ENCODE measurements at places on chromosomes 12 and 14.

- H3K27ac ChIP-seq = peak overlapping the region; percentile 34
- H3K4me3 ChIP-seq = no peak overlapping the region
- peak; percentile 65 for DNase-seq
Observed at GRCh38 chr12:92927055-92927435, 2.0 kb downstream of the EEA1 start.

DNA sequence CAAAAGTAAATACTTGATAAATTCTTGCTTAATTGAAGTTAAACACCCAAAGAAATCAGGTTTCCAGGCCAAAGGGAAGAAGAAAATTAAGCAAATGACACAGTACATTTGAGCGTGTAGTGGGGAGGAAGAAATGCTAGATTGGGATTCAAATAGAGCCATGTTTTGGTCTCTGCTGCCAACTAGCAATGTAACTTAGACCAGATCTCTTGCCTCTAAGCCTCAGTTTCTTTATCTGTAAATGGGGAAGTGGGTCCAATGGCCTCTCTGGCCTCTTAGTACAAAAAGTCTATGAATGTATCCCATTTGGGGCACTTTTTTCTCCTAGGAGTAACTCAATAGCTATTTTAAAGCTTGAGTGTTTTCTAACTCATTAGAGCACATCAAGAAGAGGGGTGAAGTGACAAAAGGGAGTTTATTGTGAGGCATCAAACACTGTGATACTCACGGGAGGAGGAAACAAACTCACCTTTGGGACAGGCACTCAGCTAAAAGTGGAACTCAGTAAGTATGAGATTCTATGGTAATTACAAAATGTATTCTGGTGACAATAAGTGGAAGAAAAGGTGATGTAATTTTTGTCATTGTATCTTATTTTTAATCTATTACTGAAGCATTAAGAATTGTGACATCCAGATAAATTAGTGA lies 55.8 kb downstream of the DAD1 start:
- H3K4me3 ChIP-seq = no peak overlapping the region
- no peak for DNase-seq
- peaks cover 11% of the 10 kb centered on the region for H3K4me1 ChIP-seq
- no peak overlapping the region for H3K27ac ChIP-seq

DNA sequence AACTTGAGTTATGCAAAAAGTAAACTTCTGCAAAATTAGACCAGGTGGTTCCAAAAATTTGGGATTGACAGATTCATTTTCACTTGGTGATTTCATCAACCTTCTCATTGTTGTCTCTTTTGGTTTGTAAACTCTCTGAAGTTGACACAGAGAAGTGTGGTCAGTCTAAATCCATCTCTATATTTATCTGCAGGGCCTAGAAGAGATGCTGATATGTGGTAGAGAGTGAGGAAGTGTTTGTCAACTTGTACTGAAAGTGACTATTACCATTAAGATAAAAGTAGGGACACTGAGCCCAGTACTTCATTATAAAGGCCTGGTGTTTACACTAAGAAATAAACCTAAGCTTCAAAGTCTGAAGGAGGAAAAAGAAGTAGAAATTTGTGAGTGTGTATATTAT lies 73.7 kb downstream of the RMST start:
- no peak overlapping the region for H3K4me3 ChIP-seq
- no peak for DNase-seq
- no peaks in the 10 kb centered on the region for H3K4me1 ChIP-seq

- H3K27me3 ChIP-seq = no peaks in the 10 kb centered on the region
- H3K4me1 ChIP-seq = no peaks in the 10 kb centered on the region
- no peak for DNase-seq
Observed at GRCh38 chr12:84506282-84506681, 406.3 kb downstream of the SLC6A15 start.

- peaks cover 42% of the 10 kb centered on the region for H3K36me3 ChIP-seq
- no peak for DNase-seq
- no peak overlapping the region for H3K4me3 ChIP-seq
- H3K27ac ChIP-seq = no peak overlapping the region
- H3K4me1 ChIP-seq = peaks cover 16% of the 10 kb centered on the region
Observed at GRCh38 chr12:121930862-121931261, 12.5 kb downstream of the CFAP251 start.

GRCh38 chr14:83559721-83560120 lies 1970.2 kb upstream of the FLRT2 start:
- no peaks in the 10 kb centered on the region for H3K27me3 ChIP-seq
- DNase-seq = peak; percentile 64
- H3K36me3 ChIP-seq = no peaks in the 10 kb centered on the region

DNA sequence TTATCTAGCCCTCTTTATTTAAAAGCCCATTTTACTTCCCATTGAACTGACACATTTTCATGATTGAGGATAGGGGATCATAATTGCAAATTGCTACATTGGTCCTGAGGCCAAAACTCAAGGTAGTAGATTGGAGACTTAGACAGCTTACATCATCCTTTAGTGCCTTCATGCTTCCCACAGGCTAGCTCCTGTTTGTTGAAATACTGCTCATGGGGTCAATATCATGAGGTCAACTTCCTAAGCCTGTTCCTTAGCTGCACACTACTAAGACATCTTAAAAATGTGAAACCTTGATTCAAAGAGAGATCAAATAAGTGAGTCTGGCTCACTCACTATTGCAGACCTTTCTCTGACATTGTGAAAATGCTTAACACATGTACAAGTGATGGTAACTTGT lies 113.0 kb downstream of the TBC1D30 start:
- H3K36me3 ChIP-seq = no peaks in the 10 kb centered on the region
- H3K27me3 ChIP-seq = peaks cover 11% of the 10 kb centered on the region
- H3K4me3 ChIP-seq = no peak overlapping the region
- no peaks in the 10 kb centered on the region for H3K4me1 ChIP-seq

- no peaks in the 10 kb centered on the region for H3K36me3 ChIP-seq
- no peaks in the 10 kb centered on the region for H3K27me3 ChIP-seq
- H3K27ac ChIP-seq = no peak overlapping the region
- H3K4me3 ChIP-seq = peak overlapping the region; percentile 98
Observed at GRCh38 chr14:39430762-39431415, 1.3 kb downstream of the FBXO33 start.

GRCh38 chr12:106764220-106764619 lies 10.3 kb upstream of the RIC8B start:
- H3K27ac ChIP-seq = no peak overlapping the region
- no peaks in the 10 kb centered on the region for H3K36me3 ChIP-seq
- peaks cover 10% of the 10 kb centered on the region for H3K27me3 ChIP-seq

- H3K4me3 ChIP-seq = no peak overlapping the region
- no peaks in the 10 kb centered on the region for H3K27me3 ChIP-seq
- H3K27ac ChIP-seq = no peak overlapping the region
- no peak for DNase-seq
- H3K36me3 ChIP-seq = no peaks in the 10 kb centered on the region
- no peaks in the 10 kb centered on the region for H3K4me1 ChIP-seq
Observed at GRCh38 chr12:101567918-101568317, 26.9 kb upstream of the MYBPC1 start.

DNA sequence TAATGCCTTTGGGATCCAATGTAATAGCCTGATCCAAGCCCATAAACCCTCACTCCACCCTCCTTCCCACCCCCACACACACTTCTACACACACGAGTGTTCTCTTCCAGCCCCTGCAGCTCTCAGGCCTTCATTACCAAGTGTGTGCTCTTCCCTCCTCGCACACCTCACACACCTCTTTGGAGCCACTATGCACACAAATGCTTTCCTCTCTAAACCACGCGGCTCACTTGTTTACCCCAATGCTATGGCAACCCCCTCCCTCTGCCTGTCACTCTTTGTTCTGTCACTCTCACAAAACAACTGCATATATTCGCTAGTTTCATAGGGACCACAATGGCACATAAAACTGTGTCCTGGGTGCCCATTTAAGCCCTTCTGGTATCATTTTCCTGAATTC lies 35.1 kb downstream of the PPP2R5E start:
- no peak for DNase-seq
- H3K27me3 ChIP-seq = no peaks in the 10 kb centered on the region

DNA sequence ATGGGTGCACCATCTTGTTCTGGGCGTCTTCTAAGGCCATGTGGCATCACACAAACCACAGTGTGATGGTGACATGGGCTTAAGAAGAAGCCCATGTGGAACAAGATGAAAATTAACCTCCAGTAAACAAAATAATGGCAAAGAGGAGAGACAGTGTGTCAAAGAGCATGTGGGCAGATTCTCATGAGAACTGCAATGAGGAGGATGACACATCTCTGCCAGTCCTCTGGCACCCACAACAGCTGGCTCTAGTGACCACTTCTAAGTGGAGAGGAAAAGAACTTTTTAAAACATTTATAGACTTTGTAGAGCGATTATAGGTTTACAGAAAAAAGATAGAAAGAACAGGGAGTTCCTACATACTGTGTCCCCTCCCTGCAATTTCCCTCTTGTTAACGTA lies 401.4 kb downstream of the ATP23 start:
- no peak overlapping the region for H3K27ac ChIP-seq
- peaks cover 2% of the 10 kb centered on the region for H3K4me1 ChIP-seq
- H3K27me3 ChIP-seq = no peaks in the 10 kb centered on the region

DNA sequence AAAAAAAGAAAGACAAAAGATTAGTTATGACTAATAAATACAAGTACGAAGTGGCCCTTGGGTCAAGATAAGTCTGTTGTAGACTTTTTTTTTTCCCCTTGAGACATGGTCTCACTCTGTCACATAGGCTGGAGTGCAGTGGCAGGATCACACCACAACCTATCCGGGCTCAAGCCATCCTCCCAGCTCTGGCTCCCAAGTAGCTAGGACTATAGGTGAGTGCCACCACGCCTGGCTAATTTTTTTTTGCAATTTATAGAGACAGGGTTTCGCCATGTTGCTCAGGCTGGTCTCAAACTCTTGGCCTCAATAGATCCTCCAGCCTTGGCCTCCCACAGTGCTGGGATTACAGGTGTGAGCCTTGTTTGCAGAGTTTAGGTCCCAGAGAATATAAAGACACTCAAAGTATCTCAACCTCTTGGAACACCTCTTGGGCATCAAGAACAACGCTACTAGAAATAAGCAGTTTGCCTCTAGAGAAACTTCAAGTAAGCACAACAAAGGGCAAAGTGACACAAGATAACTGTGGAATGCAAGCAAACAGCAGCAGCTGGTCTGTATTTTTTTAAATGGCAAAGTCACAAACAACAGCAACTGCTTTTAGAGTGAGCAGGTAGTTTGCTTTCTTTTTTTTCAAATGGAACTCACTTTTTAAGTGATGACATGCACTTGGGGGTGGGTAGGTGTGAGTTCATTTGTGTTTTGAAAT lies 3.9 kb upstream of the MDM2 start:
- DNase-seq = no peak
- no peaks in the 10 kb centered on the region for H3K27me3 ChIP-seq
- peaks cover 2% of the 10 kb centered on the region for H3K36me3 ChIP-seq
- H3K27ac ChIP-seq = no peak overlapping the region
- H3K4me3 ChIP-seq = no peak overlapping the region

DNA sequence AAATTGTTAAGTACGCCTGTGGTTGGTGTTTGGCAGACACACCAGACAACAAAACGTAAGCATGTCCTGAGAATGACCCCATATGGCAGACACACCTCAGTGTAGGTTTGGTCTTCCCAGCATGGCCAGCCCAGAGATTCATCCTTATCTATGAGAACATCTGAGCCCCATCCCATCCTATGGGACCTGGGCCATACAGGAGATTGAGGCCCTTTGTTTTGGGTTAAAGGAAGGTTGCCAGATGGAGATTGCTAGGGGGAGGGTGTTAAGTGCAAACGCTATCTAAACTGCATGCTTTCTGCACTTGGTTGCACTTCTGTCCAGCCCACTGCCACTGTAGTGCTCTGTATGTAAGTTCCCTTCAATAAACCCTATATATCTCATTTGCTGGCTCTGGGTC lies 4.1 kb upstream of the PCNX4 start:
- no peaks in the 10 kb centered on the region for H3K4me1 ChIP-seq
- H3K36me3 ChIP-seq = no peaks in the 10 kb centered on the region
- DNase-seq = no peak
- H3K27ac ChIP-seq = no peak overlapping the region
- no peak overlapping the region for H3K4me3 ChIP-seq
- H3K27me3 ChIP-seq = no peaks in the 10 kb centered on the region

DNA sequence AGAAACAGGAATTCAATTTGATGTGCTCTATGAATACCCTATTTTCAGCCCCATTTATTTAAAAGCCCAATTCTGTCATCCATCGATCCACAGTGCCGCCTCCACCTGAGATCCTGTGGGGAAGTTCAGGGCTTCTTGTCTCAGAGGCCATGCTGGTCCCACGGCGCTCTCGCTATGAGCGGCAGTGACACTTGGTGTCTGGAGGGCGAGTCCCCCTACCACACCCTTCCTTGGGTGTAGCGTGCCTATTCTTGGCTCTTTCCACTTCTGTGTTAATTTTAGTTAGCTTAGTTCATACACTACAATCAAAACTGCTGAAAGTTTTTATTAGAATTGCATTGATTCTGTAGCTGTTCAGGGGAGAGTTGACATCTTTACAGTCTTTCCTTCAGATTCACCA lies 73.8 kb downstream of the DDX51 start:
- H3K27me3 ChIP-seq = no peaks in the 10 kb centered on the region
- no peak for DNase-seq
- H3K4me1 ChIP-seq = peaks cover 8% of the 10 kb centered on the region
- no peak overlapping the region for H3K27ac ChIP-seq
- H3K4me3 ChIP-seq = no peak overlapping the region

- DNase-seq = no peak
- no peak overlapping the region for H3K27ac ChIP-seq
- peaks cover 11% of the 10 kb centered on the region for H3K4me1 ChIP-seq
- peaks cover 3% of the 10 kb centered on the region for H3K36me3 ChIP-seq
- H3K4me3 ChIP-seq = no peak overlapping the region
Observed at GRCh38 chr14:103904493-103905107, 23.7 kb upstream of the TDRD9 start.

- H3K27ac ChIP-seq = no peak overlapping the region
- H3K4me3 ChIP-seq = no peak overlapping the region
- no peaks in the 10 kb centered on the region for H3K4me1 ChIP-seq
- no peak for DNase-seq
Observed at GRCh38 chr14:88354358-88354757, 31.1 kb upstream of the SPATA7 start.

DNA sequence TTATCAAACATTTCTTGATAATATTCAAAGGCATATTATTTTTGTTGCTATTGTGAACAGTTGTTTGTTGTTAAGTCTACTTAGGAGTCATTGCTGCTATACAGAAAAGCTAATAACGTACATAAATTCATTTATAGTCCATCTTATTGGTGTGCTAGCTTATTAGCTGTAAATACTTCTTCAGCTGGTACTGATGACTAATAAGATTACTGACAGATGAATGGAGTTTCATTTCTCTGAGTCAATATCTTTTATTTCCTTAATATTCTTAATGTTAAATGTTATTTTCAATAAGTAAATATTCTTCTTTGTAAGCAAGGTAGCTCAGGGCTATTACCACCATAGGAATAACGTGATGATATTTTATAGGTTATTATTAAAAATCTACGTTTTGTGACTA lies 139.4 kb upstream of the SLCO1C1 start:
- DNase-seq = no peak
- no peaks in the 10 kb centered on the region for H3K4me1 ChIP-seq
- H3K27ac ChIP-seq = no peak overlapping the region
- H3K4me3 ChIP-seq = no peak overlapping the region

GRCh38 chr12:130281153-130281799 lies 56.4 kb upstream of the PIWIL1 start:
- no peaks in the 10 kb centered on the region for H3K27me3 ChIP-seq
- no peak for DNase-seq
- H3K36me3 ChIP-seq = no peaks in the 10 kb centered on the region
- no peaks in the 10 kb centered on the region for H3K4me1 ChIP-seq
